HL-60 (cell line): ENCODE measurements at places on chromosomes 2 and 18.

DNA sequence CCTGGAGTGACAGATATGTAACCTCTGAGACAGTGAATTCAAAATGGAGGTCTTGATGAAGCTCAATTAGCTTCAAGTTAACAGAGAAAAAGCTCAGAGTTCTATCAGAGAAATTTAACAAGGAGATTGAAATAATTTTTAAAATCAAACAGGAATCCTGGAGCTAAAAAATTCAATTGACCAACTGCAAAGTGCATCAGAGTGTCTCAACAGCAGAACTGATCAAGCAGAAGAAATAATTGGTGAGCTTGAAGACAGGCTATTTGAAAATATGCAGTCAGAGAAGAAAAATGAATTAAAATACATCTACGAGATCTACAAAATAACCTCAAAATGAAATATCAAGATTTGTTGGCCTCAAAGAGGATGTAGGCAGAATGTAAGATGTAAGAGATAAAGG lies 30.4 kb upstream of the BMP10 start:
- no peak for DNase-seq

DNA sequence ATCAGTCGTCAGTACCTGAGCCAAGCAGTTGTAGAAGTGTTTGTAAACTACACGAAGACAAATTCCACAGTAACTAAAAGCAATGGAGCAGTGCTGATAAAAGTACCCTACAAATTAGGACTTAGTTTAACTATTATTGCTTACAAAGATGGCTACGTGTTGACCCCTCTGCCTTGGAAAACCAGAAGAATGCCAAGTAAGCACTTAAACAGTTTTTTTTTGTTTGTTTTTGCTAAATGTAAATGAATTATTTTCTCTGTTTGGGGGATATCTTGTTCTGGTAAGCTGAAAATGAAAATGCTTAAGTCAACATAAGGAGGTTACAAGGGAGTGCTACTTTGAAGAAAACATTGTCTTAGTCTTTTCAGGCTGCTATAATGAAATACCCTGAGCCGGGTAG lies 46.4 kb downstream of the FAM171B start:
- DNase-seq = no peak

- no peak for DNase-seq
Measured at GRCh38 chr18:24326211-24326610, 71.4 kb downstream of the OSBPL1A start.

GRCh38 chr2:134648586-134648985 lies 70.2 kb downstream of the TMEM163 start:
- no peak for DNase-seq

GRCh38 chr2:47295981-47296635 lies 106.8 kb upstream of the MSH2 start:
- DNase-seq = peak; percentile 33

DNA sequence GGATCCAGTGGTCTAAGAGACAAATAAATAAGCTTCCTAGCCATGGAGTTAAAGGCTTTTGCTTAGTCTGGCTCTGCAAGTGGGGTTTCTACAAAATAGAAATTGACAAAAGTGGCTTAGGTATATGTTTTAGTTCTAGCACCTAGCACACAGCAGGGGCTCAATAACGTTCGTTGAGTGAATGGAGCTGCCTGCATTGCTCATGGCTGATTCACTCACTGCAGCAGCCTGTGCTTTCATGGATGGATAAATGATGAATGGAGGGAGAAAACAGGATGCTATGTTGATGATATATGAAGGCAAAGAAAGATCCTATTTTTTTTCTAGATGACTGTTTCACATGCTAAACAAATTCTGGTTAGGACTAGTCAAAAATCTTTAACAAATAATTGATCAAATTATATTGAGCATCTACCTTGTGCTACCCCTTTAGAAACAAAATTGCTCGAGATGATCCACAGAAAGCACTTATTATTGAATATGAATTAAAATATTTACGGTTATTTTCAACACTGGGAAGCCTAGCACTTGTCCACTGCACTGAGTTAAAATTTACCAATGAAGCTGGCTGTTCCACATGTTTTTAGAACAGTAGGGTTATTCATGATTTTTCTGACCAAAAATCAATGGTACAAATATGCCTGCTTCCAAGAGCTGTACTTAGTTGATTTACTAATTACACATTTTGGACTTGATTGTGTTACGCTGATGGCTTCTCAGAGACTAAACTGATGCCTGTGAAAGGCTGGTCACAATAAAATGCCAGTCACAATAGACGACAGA lies 39.6 kb downstream of the HDHD2 start:
- no peak for DNase-seq

DNA sequence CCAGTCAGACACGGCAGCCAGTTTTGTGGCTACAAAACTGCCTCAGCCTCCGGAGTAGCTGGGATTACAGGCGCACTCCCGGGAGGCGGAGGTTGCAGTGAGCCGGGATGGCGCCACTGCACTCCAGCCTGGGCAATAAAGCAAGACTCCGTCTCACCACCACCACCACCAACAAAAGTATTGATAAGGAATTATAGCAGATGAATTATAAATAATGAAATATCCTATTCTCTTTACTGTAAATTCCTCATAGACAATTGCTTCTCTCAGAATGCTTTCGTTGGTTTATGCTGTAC lies 1.4 kb upstream of the FAM161A start:
- DNase-seq = no peak

DNA sequence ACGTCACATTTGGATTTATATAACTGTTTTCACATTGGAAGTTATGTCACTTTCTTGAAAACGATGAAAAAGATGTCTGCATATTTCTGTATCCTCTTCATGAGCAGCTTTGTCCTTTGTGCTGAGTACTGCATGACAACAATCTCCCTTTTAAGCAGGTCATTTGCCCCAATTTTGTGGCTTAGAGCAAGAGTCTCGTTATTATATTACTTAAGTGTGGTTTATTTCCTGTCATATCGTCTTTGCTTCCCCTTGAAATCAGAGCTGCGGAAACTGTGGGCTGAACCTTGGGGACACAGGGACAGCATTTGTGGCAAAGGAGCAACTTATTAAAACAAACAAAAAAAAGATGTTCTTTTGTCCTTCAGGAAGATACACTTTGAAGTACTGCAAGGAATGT lies 254.0 kb upstream of the DSEL start:
- DNase-seq = no peak
